ENCODE measurements at places on chromosomes 12 and 14.

DNA sequence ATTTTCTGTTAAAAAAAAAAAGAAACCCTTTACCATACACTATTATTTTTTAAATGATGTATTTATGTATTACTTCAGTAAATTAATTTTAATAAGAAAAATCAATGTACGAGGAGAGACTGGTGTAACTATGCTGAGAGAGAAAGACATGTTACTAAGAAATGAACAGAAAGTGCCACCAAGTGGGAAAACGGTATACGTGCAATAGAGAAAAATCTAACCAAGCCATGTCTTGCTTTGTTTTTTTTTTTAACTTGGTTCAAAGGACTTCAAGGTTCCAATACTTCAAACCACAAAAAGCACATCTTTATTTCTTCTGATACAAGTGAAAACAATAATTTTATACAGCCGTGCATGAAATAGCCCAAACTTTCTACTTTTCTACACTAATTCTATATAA is 22.9 kb downstream of the NDUFA12 start:
- DNase-seq, result no peak

GRCh38 chr12:69689638-69690037 is 9.5 kb downstream of the BEST3 start:
- no peak for DNase-seq

DNA sequence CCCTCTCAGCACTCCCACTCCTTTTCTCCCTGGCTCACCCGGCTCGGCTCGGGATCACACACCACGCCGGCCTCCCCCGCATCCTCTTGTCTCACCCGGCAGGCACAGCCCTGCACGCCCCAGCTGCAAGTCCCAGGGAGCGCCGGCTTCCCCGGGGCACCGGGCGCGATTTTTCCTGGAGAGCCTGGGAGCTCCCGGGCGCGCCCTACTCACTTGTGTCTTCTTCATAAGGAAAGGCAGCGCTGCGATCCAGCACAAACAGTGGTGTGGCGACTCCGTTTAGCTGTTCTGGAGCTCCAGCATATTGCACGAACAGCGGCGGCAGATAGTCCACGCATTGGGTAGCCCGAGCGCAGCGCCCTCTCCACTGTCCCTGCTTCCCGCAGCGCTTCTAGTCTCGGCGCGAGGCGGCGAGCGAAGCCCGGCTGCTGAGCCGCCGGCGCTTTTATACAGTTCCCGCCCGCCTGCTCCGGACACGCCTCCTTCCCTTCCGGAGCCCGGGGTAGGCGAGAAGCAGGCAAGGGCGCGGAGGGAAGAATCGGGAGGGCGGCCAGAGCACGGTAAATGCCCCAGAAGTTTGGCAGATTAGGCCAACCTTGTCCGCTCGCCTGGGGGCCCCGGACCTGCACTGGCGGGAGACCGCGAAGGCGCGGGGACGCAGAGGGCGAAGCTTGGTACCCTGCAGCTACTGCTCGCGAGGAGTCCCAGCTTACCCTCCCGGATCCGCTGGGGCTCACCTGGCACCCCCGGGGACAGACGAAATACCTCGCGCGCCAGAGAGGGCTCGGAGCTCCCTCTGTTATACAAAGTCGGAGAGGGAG is at the start of gene KITLG:
KITLG (minus strand) TSS at position 421 of the 821 bp plus-strand sequence; CDS start at position 228, 193 bp downstream.
- no peak for DNase-seq

- peak; percentile 59 for DNase-seq
These were observed 86.6 kb downstream of the KDM2B start for GRCh38 chr12:121494093-121494787.

GRCh38 chr12:1790444-1790843 is 29.9 kb upstream of the LRTM2 start:
- DNase-seq, result no peak

DNA sequence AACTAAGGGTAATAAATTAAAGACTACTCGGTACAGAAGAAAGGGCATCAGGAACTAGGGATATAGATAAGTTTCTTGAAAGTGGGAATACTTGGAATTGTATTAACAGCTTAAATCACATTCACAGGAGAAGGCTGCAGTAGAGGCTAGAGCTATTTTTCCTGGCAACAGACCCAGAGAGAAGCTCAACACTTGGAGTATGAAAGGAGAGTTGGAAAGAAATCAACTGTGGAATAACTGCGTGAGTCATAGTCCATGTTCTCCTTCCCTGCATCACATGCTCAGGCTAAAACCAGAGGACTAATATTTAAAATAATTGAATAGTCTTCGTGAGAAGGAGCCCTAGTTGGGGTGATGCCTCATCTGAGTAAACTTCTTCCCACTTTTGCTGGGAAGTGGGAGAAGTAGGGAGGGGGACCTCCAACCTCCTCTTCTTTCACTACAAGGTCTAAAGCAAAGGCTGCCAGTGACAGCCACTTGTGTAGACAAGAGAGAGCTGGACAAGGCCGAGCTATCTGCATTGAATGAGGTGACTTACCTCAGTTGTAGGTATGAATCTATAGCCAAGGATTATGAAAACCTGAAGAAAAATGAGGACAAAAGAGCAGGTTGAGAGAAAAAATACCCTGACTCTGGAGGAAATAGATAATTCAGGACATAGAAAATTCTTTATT is 32.7 kb downstream of the DYRK2 start:
- no peak for DNase-seq

GRCh38 chr14:102344485-102344884 is 18.2 kb downstream of the CINP start:
- DNase-seq, result no peak

GRCh38 chr12:48813465-48814261 is 4.6 kb upstream of the CACNB3 start:
- DNase-seq, result no peak

DNA sequence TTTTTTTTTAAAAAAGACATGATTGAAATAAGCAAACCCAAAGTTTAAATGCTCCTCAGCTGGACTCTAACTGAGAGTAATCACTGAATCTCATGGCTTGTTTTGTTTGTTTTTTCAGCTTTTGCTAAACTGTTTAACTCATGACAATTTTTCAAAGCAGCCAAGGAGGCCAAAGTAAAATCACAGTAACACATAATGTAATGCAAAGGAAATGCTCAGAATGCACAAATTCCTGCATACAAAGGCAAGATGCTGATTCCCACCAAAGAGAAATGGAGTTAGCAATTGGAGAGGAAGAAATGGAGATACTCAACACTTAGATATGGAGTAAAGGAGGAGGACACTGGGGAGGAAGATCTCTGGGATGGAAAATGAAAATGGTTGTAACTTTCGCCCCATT is 126.2 kb upstream of the SOX5 start:
- DNase-seq, result no peak

GRCh38 chr14:42804141-42804540 is 1197.5 kb downstream of the LRFN5 start:
- no peak for DNase-seq

GRCh38 chr12:131834798-131835615 is 6.8 kb downstream of the MMP17 start:
- no peak for DNase-seq

DNA sequence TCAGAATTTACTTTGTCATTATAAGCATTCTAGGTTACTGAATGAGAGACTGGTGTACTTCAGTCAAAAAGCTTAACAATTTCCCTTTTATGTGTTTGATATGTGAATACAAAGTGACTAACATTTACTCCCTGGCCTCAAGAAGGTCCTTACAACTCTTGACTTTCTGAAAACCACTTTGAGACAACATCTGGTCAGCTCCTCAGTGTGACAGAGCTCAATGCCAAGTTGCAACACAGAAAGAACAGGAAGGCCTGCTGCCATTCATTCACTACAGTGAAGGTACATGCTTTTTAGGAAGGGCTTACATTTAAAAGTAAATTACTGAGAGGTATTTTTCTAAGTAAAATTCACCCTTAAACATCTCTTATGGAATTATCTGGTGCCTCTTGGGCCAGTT is 2.3 kb upstream of the NAA30 start:
- no peak for DNase-seq

- no peak for DNase-seq
These were observed 3.0 kb upstream of the RBMS2 start for GRCh38 chr12:56518570-56518969.

DNA sequence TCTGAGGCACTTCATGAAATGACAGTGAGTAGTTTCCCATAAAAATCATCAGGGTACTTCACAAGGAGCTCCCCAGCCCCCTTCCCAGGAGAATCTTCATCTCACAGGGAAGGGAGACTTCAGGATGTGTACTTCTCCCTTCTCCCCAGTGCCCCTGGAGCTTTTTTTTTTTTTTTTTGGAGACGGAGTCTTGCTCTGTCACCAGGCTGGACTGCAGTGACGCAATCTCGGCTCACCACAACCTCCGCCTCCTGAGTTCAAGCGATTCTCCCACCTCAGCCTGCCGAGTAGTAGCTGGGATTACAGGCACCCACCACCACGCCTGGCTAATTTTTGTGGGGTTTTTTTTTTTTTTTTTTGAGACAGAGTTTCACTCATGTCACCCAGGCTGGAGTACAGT is 10.4 kb downstream of the ITPK1 start:
- DNase-seq, result no peak

GRCh38 chr12:119393677-119394076 is 59.1 kb downstream of the CCDC60 start:
- no peak for DNase-seq

GRCh38 chr14:50531595-50532501 is 521 bp downstream of the MAP4K5 start:
- DNase-seq, result no peak

GRCh38 chr14:79306546-79306945 is 904.8 kb downstream of the DIO2 start:
- DNase-seq, result no peak

DNA sequence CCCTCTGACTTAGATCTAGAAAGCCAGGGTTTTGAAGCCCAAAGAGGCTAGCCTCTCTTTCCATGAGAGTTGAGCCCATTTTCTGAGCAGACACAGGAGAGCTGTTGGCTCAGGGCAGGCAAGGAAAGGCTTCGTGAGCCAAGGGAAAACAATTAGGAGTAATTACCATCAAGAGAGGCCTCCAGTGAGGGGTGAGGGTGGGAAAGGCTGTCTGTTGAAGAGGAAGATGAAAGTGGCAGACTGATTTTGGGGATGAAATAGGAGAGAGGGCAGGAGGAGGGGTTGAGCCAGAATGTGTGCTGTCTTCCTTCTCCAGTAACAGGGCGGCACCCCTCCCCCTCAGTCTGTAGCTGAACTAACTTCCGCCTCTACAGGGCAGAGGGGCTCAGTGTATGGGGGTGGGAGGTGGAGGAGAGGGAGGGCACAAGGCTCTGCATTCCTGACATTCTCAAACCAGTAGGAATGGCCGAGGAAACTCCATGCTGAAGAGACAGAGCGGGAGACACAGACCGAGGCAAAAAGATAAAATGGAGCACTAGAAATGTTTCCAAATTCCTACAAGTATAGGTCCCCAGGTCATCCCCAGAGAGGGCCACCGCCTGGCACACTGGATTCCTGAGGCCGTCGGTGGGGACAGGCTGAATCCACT is 33.1 kb upstream of the COL2A1 start:
- no peak for DNase-seq

GRCh38 chr12:67751381-67751928 is 102.9 kb downstream of the DYRK2 start:
- DNase-seq, result no peak

DNA sequence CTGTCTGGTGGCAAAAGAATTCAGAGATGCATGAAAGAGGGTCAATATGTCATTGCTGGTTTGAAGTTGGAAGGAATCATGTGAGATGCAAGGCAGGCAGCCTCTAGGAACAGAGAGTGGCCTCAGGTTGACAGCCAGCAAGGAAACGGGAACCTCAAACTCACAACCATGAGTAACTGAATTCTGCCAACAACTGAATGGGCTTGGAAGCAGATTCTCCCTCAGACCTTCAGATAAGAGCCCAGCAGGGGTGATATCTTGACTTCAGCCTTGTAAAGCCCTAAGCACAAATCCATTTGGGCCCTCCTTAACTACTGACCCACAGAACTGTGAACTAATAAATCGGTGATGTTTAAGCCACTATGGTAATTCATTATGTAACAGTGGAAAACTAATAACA is 35.8 kb downstream of the USP15 start:
- DNase-seq, result no peak

- DNase-seq, result no peak
These were observed 1.5 kb upstream of the KTN1 start for GRCh38 chr14:55578511-55578910.

GRCh38 chr12:31991815-31992214 is 32.6 kb downstream of the RESF1 start:
- DNase-seq, result no peak

DNA sequence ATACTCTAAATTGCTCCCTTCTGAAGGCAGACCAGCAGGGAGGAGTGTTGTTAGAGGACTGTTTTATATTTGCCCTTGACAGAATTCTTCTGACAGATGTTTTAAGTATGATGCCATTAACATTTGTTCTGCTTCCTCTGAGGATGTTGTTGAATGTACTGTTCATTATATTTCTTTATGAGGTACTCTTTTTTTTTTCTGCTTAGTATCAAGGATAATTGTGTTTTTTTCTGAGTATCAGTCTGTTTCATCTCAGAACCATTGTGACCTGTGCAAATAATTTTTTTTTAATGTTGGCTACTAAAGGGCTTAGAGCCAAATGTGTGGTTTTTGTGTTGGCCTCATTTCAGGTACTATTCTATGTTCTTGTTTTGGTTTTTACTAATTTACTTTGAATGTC is 10.6 kb downstream of the METAP2 start:
- no peak for DNase-seq

- DNase-seq, result no peak
These were observed 6.5 kb upstream of the HCFC2 start for GRCh38 chr12:104057771-104058197.

GRCh38 chr12:62032870-62033269 is 227.3 kb upstream of the USP15 start:
- no peak for DNase-seq

- DNase-seq, result no peak
These were observed 17.8 kb downstream of the E2F7 start for GRCh38 chr12:77047341-77048109.

GRCh38 chr12:7512553-7512952 is 9.0 kb upstream of the CD163 start:
- no peak for DNase-seq

GRCh38 chr14:61455351-61455750 is 134.0 kb downstream of the PRKCH start:
- no peak for DNase-seq

- no peak for DNase-seq
These were observed 16.4 kb downstream of the FOXJ2 start for GRCh38 chr12:8048906-8049305.

DNA sequence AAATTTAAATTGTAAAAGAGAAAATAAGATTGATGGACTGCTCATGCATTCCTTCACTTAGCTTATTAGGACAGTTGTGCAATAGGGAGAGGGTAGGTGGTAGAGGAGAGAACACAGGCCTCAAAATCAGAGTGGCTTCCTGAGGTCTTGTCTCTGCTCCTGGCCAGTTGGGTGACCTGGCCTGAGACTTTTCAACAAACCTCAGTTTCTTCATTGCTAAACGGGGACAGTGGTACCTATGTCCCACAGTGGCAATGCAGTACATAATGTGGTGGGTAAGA is 2.6 kb downstream of the MAP3K12 start:
- no peak for DNase-seq

GRCh38 chr14:94543449-94544124 is 17.7 kb upstream of the SERPINA4 start:
- DNase-seq, result no peak
